ENCODE measurements at places on chromosomes 3 and 15.

DNA sequence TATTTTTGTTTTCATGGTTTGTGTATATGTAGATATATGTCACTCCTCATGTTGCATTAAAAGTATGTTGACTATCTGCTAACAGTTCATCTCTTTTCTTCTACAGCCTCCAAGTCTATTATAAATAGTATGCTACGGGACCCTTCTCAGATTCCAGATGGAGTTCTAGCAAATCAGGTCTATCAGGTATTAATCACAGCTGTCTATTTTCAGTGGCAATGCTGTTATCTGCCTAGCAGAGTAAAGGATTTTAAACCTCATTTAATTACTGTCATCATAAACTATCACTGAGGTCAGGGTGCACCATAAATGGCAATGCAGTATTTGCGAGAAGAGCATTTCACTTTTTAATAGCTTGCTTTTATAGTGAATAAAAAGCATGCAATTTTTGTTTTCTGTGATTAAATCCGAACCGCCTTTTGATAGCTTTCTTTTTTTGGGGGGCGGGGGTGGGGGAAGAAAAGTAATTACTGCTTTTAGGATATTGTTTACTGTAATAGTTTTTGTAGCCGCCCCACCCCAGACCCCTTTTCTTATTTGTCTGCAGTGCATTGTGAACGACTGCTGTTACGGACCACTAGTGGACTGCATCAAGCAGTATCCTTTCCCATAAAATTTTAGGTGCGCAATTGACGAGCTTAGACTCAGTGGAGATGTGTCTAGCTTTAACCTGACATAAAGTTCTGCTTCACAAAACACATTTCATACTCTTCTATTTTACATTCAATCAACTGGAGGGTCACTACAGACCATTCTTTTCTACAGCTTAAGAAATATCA, 112.3 kb downstream of the CDIN1 start:
- no peaks in the 10 kb centered on the region for H3K27me3 ChIP-seq
- H3K27ac ChIP-seq = no peak overlapping the region
- DNase-seq = no peak

DNA sequence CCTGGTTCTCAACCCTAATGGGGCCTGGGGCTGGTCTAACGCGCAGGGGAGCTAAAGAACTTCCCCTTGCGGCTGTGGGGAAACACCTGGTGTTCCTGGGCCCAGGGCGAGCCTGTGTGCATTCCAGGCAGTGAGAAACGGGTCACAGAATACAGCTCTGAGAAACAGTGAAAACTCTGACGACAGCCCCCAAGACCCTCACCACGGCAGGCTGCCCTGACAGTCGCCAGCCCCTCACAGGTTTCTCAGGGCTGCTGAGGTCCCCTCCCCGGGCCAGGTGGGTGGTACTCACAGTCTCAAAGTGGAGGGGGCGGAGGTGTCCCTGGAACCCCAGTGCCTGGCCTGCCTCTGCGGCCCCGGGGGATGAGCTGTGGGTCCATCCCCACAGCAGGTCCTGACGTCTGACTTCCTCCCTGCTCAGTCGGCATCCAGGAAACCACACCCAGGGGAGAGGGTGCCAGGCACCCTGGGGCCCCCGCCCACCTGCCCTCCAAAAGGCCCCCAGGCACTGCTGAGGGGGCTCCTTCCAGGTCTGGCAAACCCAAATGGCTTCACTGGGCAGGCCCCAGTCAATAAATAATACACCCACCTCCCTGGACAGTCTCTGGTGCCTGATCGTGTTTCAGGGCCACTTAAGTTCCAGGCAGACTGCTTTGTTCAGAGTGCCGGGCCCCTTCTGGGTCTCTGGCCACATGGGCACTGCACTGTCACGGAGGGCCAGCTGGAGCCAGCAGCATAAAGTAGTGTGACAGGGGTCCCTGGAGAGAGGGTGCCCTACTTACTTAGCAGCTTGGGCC, 57.7 kb downstream of the IQSEC1 start:
- no peak for DNase-seq
- no peaks in the 10 kb centered on the region for H3K27me3 ChIP-seq
- H3K4me3 ChIP-seq = no peak overlapping the region
- peaks cover 45% of the 10 kb centered on the region for H3K4me1 ChIP-seq
- no peaks in the 10 kb centered on the region for H3K36me3 ChIP-seq

GRCh38 chr15:101495334-101496197, 6.1 kb upstream of the PCSK6 start:
- H3K4me3 ChIP-seq = no peak overlapping the region
- DNase-seq = no peak
- peaks cover 5% of the 10 kb centered on the region for H3K4me1 ChIP-seq
- H3K27me3 ChIP-seq = no peaks in the 10 kb centered on the region
- no peaks in the 10 kb centered on the region for H3K36me3 ChIP-seq
- no peak overlapping the region for H3K27ac ChIP-seq

DNA sequence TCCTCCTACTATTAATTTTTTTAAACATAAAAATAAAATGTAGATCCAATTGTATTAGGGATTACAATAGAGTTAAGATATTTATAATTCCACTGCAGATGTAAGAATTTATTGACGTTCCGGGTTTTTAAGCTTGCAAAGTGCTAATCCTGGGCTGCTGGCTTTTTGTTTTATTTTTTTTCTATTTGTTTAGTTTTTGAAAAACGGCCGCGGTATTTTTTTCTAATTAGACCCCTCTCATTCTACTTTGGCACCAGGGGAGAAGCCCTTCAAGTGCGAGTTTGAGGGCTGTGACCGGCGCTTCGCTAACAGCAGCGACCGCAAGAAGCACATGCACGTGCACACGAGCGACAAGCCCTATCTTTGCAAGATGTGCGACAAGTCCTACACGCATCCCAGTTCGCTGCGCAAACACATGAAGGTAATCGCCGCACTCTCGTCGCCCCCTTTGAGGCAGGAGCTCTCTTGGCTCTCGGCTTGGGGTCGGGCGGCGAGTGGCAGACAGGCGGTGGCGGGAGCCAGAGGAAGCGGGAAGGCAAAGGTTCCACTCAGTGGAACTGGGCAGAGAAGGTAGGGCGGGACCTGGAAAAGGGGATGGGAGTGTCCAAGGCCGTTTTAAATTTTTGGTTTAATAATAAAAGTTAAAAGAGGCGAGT, 3.2 kb downstream of the ZIC1 start:
- H3K27ac ChIP-seq = no peak overlapping the region
- peak overlapping the region; percentile 0 for H3K4me3 ChIP-seq
- H3K4me1 ChIP-seq = peaks cover 16% of the 10 kb centered on the region
- H3K36me3 ChIP-seq = peaks cover 4% of the 10 kb centered on the region

DNA sequence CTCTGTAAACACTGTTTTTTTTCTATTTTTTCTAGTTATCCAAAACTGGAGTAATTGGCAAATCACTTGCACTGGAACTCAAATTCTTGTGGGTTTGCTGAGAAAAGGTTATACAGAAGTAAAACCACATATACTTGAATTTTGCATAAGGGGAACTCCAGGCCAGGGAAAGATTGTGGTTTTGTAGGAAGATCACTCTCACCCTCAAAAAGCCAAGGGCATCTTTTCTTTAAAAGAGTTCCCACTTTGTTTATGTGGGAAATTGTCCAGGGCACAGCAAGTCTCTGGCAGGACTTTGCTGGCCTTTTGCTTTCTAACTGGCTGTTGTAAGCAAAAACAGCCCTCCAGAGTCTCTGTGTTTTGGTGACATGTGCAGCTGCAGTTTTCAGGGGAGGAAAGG, 340.3 kb upstream of the RBMS3 start:
- H3K4me3 ChIP-seq = no peak overlapping the region
- H3K27me3 ChIP-seq = no peaks in the 10 kb centered on the region
- no peaks in the 10 kb centered on the region for H3K4me1 ChIP-seq
- no peak for DNase-seq

DNA sequence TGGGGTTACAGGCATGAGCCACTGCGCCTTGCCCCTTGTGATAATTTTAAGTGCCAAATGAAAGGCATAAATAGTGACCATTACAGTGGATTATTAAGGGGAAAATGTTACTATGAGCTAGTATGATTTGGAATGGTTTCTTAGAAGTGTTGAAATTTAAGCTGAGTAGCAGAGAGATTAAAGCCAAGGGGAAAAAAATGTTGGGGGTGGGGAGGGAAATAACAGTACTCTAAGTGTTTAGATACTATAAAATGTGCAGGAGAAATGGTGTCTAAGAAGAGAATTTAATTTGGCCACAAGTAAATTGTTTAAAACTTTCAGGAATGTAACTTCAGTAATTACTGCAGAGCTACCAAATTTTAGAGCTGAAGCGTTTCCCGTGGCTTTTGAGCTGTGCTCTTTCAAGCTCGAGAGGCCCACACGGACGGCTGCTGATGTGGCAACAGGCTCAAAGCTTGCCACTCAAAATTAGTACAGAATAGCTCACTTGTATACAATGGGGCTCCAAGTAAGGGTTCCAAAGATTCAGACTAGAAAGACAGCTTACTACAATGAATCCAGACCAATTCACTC, 23.9 kb upstream of the SLC12A8 start:
- no peak for DNase-seq
- no peak overlapping the region for H3K4me3 ChIP-seq
- no peaks in the 10 kb centered on the region for H3K4me1 ChIP-seq
- H3K36me3 ChIP-seq = peaks cover 10% of the 10 kb centered on the region
- H3K27ac ChIP-seq = no peak overlapping the region

DNA sequence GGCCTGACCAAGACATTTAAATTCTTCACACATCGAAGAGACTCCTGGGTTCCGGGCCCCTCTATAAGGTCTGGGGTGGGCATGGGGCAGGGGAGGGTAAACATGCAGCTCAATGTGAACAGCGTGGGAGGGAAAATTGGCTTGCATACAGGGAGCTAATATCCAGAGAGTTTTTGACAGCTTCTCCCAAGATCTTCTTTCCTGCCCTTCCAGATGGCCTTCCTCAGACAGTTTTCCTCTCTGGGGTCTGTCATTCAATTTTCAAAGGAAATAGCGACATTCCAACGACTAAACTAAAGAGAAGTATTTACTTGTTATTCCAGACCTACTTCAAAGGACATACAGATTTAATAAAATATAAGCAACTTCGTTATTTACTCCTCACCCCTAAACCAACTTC, 1030.6 kb downstream of the MCTP2 start:
- no peaks in the 10 kb centered on the region for H3K36me3 ChIP-seq
- no peak overlapping the region for H3K27ac ChIP-seq
- no peak for DNase-seq
- H3K27me3 ChIP-seq = no peaks in the 10 kb centered on the region
- no peak overlapping the region for H3K4me3 ChIP-seq

- no peak for DNase-seq
- H3K4me1 ChIP-seq = no peaks in the 10 kb centered on the region
- H3K36me3 ChIP-seq = no peaks in the 10 kb centered on the region
- H3K4me3 ChIP-seq = no peak overlapping the region
Measured at GRCh38 chr3:32203854-32204253, 34.6 kb upstream of the CMTM8 start.

DNA sequence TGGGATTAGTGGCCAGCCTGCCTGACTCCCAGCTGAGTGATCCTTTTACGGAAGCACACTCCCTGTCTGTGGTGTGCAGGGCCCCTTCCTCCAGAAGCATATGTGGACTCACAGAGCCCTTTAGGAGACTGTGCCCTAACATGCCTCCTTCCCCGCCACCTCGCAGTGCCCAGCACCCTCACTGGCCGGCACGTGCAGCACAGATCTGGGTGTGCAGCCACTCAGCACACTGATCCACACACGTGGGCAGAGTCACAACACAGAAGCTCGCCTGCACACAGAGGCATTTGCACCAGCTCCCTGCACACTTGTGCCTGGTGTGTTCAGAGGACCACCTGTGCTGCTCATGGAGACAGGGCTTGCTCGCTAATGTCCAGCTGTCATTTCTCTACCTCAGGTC, 23.6 kb upstream of the CSPG4 start:
- no peak for DNase-seq
- H3K4me3 ChIP-seq = no peak overlapping the region
- H3K27ac ChIP-seq = no peak overlapping the region
- peaks cover 5% of the 10 kb centered on the region for H3K4me1 ChIP-seq
- H3K27me3 ChIP-seq = peaks cover 13% of the 10 kb centered on the region
- no peaks in the 10 kb centered on the region for H3K36me3 ChIP-seq

DNA sequence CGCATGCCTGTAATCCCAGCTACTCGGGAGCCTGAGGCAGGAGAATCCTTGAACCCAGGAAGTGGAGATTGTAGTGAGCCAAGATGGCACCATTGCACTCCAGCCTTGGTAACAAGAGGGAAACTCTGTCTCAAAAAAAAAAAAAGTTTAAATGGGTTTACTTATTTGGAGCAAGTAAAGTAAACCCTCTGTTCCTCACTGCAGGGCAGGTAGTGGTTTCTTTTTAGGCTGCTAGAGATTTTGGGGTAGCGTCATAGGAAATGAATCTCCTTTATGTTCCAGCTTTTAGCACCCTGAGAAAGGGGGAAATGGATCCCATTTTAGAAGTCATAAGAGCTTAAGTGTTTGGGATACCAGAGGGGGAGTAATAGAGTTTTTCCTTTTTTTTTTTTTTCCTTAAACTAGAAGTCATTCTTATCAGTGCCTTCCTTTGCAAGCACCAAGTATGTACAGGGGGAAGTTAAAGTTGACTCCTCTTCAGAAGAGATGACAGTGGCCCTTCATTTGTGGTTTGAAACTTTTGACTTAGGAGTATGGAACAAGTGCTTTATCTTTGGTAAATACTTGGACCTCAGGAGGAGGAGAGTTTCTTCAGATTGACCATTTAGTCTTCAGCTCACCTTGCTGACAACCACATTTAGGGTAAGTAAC, 8.0 kb downstream of the PXK start:
- no peaks in the 10 kb centered on the region for H3K4me1 ChIP-seq
- DNase-seq = no peak
- H3K36me3 ChIP-seq = no peaks in the 10 kb centered on the region
- H3K27me3 ChIP-seq = no peaks in the 10 kb centered on the region
- no peak overlapping the region for H3K4me3 ChIP-seq

- DNase-seq = no peak
- H3K36me3 ChIP-seq = no peaks in the 10 kb centered on the region
- no peaks in the 10 kb centered on the region for H3K27me3 ChIP-seq
- H3K4me3 ChIP-seq = no peak overlapping the region
- H3K27ac ChIP-seq = no peak overlapping the region
Measured at GRCh38 chr3:33936921-33937525, 138.6 kb downstream of the PDCD6IP start.

DNA sequence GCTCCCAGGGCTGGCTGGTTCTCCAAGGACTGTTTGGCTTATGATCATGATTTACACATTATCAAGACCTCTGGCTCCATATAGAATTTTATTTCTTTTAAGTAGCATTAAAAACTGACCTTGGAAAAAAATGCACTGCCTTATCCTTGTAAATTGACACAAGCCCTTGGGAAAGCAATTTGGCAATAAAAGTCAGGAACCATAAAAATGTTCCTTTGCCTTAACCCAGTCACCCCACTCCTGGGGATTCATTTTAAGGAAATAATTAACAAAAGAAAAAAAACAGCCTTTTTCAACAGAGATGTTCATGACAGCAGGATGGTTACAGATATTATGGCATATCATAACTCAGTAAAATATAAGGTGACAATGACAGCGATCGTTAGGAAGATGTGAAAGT, 51.6 kb upstream of the NR2E3 start:
- H3K36me3 ChIP-seq = no peaks in the 10 kb centered on the region
- no peaks in the 10 kb centered on the region for H3K27me3 ChIP-seq
- no peak for DNase-seq
- H3K27ac ChIP-seq = no peak overlapping the region

GRCh38 chr15:61226361-61227256, 2.5 kb downstream of the RORA start:
- no peaks in the 10 kb centered on the region for H3K4me1 ChIP-seq
- H3K27ac ChIP-seq = no peak overlapping the region
- no peaks in the 10 kb centered on the region for H3K36me3 ChIP-seq
- DNase-seq = no peak
- H3K27me3 ChIP-seq = peaks cover 12% of the 10 kb centered on the region
